NCI-H1694 (cell line): ENCODE measurements at places on chromosomes 4 and X.

DNA sequence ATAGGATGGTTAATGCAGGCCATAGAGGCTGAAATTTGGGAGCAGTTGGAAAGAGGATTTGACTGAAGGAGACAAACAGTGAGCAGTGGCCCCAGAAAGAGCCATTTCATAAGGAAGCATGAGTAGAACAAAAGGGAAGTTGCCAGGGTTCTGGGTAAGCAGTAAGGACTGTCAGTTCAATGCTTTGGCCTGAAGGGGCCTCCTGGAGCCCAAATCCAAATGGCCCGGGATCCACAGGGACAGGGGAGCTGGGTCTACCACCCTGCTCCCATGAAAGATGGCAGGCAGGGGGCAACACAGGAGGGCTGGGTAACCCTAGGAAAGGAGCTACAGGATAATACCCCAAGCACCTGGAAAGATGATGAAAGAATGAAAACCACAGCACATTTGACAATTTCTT is 4.1 kb upstream of the INTS6L start:
- no peak for DNase-seq

DNA sequence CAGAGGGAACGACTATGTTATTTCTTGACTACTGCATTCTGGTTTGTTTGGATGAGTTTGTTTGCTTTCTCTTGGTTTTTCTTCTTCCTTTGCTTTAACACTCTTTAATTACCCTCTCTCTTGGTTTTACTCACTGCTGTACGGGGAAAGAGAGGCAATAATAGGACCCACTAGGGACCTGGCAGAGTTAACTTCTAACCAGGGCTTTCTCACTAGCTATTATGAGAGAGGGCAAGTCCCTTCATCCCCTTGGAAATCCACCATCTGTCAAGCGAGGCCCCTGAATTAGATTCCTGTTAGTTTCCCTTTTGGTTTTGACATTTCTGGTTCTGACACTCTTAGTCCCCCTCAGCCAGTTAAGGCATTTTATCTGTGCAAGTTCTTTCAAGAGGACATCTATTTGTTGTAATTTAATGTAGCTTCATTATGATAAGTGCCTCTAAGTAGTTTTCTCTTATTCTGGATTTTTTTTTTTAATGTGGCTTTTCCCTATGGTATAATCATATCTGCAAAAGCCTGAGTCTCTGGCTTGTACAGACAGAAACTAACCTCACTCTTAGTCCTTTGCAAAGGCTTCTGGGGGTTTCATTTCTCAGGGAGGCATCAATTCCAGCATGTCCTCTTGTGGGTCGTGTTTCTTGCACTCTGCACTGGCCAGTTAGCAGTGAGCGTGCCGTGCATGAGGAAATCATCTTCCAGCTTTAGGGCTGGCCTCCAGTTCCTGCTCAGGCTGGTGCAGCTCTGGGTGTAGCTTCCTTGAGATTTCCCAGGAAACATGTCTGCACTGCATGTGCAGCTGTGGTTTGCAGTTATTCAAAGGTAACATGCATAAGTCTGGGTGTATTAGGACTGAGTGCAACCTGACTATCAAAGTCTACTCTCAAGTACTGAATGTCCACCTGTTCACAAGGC is 221.3 kb downstream of the STIM2 start:
- no peak for DNase-seq

DNA sequence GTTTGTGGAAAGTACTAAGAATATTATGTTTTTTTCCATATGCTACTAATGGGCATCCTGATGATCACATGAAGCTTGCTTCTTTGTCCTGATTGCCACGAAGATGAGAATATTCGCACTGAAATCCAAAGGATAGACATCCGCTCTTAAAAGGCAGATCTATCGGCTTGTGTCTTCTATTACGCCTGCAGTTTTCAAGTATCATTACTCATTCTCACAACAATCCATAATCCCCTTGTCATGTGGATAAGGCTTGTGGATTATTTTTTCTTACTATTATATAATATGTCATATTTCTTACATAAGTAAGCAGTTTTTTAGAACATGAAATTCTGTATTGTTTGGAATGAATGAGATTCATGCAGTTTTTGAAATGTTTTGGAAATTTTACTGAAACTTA is 62.8 kb downstream of the KCNIP4 start:
- DNase-seq, result no peak

- DNase-seq, result no peak
Measured at GRCh38 chr4:165621983-165622382, 243.2 kb downstream of the CPE start.
